ENCODE measurements at places on chromosomes 16 and 17.

GRCh38 chr17:57895382-57896060, 45.7 kb upstream of the MRPS23 start:
- DNase-seq = peak; percentile 43

- DNase-seq = no peak
Measured at GRCh38 chr16:59514651-59515050, 780.5 kb upstream of the GOT2 start.

DNA sequence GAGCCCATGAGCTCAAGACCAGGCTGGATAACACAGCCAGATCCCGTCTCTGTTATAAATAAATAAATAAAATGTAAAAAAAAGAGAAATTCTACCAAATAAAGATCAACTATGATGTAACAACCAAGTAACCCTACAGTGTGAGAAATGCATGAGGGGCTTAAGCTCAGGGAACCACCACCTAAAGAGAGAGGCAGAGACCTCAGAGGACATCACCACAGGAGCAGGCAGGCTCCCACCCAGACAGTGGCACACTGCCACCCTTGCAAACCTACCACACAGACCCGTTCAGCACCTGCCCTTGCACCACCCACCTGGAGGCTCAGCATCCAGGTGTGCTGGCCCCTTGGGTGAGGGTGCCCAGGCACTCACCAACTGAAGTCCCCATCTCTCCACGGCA, 45.6 kb downstream of the ANKRD11 start:
- DNase-seq = no peak

- DNase-seq = peak; percentile 71
Measured at GRCh38 chr17:75856062-75856756, 1.1 kb upstream of the WBP2 start.

DNA sequence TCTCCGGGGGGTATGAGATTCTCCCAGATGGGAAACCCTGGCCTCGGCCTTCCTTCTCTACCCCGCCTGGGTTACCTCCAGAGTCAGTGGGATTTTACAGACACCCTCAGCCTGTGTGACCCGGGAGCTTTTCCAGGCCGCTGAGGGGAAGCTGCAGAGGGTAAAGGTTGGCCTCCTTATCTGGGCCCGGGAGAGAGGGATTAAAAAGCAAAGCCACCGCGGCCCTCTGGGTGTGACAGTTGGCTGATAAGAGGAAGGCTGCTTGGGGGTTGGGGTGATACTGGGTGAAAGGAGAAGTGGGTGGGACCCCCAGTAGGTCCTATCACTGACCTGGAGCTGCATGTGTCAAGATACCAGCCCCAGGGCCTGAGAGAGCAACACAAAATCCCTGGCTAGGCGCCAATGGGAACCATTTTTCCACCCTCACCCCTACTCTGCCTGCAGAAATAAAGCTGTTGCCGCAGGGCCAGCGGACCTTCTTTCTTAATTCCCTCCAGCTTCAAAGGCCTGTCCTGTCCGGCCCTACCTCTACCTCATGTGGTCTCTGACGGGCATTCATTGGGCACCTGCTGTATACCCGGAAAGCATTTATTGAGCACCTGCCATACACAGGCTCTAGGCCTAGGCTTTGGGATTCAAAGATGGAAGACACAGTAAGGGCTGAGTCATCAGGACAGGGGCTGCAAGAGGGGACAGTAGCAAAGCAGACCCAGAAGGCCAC, 77.6 kb upstream of the GSE1 start:
- DNase-seq = no peak
